Cardiac septum (tissue), 1 donor: ENCODE measurements at places on chromosomes 13 and 19. TPM values are rescaled to one million over a fixed set of nuclear protein-coding genes. Genes with fewer than 3 reads are reported as not detected.

DNA sequence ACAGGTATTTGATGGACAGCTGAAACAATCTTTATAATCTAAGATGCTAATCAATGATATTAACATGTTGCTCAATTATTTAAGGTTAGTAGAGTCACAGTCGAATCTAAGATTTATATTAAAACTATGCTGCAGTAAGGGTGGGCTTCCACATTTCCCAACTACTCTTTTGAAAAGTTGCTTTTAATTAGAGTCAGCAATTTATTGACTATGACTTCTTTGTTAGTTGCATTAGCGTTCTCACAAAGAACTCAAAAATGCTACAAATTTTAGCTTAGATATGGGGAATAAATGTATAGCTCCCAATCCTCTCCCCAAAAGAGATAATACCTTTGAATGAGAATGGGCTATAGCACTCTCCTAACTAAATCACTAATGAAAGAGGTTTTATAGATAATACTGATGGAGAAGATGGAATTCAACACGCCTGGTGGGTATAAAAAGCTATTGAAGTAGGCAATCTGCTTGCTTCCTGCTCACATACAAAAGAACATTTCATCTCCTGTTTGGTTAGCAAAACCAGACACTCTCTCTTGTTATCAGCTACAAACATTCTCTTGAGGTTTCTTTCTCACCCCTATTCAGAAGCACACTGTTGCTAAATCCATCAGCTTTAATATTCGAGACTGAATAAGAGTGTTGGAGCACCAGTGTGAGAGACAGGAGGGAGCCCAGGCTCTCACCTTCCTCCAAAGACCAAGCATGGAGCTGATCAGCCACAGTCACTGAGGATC, 2.4 kb upstream of the FLT1 start:
- DNase-seq: no peak

DNA sequence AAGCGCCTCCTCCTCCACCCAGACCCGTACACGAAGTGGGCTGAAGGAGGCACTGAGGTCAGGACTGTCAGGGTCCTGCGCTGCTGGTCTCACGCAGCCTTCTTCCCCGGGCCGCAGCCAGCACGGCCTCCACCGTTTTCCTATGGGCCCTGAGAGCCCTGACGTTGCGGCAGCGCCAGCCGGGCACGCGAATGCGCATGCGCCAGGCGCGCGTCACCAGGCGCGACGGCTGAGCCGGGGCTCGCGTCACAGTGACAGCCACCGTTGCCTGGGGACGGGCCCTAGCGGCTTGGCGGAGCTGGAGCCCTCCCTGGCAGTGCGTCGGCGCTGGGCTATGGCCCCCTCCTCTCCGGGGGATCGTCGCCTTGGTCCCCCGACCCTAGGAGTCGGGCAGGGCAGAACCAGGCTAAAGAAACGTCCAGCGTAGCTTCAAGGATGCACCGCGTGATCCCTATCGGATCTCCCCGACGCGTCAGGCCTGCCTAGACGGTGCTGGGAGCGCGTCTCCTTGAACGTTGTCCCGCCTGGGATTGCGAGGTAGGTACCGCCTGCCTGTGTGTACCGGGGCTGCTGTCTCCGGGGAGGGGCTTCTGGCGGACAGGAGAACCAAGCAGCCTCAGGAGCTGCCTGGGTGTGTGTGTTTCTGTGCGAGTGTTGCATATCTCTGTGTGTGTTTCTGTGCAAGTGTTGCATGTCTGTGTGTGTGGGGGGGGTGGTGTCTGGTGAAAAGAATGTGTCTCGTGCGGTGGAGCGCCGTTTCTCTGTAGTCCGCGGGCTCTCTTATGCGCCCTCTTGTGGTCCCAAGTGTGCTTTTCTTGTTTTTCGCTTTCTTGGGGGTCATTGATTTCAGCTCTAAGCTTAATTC, 43.2 kb downstream of the ZNF571 start:
- DNase-seq: peak; percentile 86

DNA sequence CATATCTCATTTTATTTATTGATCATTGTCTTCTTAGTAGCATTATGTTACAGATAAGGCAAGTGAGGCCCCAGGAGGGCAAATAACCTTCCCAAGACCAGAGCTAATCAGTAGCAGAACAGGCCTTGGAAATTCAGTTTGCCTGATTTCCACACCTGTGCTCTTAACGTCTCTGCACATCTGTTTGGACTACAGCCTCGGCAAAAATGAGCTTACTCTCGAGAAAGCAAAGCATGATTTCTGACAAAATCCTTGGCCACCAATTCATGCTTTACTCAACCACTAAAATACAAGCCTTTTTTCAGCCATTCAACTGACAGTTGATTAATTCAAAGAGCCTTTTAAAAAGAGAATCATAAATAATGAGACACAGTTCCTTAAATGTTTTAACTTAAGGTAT, 309.3 kb upstream of the HTR2A start:
- no peak for DNase-seq

DNA sequence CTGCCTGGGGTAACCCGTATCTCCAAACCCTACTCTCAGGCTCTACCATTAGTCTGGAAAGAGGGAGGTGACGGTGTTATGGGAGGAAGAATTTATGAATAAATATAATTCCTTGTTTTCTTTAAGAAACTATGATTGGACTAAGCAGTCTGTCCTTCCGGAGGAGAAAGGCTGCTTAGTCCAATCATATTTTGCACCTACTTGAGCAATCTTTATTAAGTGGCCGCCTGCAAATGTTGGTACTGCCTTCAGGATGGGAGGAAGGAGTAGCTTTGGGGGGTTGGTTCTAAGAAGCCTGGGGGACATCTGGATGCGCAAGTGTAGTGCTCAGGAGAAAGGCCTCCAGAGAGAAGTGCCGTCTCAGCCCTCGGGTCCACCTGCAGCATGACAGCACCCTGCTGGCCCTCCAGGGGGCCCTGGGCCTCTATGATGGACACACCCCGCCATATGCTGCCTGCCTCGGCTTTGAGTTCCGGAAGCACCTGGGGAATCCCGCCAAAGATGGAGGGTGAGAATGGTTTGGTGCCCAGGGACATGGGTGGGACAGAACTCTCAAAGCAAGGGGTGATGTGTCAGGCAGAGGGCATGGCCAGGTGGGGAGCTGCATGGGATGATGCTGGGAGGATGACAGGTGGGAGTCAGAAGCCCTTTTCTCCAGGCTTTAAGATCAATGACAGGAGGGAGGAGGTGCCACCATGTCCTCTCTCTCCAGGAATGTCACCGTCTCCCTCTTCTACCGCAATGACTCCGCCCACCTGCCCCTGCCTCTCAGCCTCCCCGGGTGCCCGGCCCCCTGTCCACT, 4.1 kb downstream of the ACP4 start:
- no peak for DNase-seq

DNA sequence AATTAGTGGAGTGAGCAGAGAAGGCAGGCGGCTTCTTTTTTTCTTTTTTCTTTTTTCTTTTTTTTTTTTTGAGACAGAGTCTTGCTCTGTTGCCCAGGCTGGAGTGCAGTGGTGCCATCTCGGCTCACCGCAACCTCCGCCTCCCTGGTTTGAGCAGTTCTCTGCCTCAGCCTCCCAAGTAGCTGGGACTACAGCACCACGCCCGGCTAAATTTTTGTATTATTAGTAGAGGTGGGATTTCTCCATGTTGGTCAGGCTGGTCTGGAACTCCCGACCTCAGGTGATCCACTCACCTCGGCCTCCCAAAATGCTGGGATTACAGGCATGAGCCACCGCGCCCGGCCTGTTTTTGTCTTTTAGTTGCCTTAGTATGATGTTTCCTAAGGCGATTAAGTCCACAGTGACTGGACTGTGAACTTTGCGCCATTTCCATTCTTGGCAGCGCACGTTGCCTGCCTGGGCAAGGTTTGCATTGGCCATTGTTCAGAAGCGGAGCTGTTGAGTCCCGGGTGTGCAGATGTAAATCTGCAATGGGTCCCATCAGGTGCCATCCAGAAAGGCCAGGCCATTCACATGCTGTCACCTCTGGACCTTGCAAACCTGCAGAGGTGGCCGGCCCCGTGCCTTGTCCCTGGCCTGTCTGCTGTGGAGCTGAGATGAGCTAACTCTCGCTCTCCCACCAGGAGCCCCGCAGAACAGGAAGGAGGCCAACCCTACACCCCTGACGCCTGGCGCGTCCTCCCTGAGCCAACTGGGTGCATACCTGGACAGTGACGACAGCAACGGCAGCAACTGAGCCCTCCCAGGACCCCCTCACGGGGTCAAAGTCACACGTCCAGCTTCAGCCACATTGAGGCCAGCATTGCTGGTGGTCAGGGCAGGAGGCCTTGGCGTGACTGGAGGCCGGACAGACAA, 10.9 kb upstream of the SHD start:
- DNase-seq: no peak

DNA sequence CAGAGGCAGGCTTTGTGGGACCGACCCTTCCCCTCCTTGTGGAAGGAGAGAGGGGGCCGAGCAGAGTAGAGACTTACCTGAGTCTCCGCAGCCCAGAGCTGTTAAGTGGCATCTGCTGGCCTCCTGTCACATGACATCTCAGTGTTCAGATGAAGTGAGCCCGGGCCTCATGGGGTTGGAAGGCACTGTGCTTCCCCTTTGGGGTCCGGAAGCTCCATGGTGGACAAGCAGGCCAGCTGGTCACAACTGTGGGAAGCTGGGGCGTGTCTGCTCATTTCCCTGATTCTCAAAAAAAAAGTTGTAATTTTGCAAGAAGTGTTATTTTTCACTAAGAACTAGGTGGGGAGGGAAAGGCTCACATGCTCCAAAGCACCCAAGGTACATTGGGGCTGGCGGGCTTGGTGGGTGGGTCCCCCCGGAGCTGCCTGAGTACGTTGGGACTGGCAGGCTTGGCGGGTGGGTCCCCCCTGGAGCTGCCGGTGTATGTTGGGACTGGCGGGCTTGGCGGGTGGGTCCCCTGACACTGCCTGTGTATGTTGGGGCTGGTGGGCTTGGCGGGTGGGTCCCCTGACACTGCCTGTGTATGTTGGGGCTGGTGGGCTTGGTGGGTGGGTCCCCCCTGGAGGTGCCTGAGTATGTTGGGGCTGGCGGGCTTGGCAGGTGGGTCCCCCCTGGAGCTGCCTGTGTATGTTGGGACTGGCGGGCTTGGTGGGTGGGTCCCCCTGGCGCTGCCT, 18.2 kb upstream of the DCUN1D2 start:
- DNase-seq: no peak

GRCh38 chr13:24360106-24360505, 50.7 kb downstream of the C1QTNF9 start:
- DNase-seq: no peak

DNA sequence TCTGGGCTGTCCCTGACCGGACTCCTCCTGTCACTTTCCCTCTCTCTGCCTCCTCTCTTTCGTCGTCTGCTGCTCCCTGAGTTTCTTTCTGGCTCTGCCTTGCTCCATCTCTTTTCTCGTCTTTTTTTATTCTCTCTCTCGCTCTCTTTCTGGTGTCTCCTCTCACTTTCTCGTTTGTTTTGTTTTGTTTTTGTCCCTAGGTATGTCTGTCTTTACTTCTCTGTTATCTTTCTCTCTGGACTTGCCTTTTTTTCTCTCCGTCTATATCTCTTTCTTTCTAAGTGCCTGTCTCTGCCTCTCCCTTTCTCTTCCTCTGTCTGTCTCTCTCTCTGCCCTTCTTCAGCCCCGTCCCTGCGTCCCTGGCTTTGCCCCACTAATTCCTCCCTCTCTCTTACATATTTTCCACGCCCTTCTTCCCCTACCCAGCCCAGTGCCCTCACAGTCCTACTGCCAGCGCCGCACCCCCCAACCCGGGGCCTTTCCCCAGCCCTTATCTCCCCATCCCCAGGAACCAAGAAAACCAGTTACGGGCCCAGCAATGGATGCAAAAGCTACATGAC, 48.1 kb upstream of the SHKBP1 start:
- no peak for DNase-seq

DNA sequence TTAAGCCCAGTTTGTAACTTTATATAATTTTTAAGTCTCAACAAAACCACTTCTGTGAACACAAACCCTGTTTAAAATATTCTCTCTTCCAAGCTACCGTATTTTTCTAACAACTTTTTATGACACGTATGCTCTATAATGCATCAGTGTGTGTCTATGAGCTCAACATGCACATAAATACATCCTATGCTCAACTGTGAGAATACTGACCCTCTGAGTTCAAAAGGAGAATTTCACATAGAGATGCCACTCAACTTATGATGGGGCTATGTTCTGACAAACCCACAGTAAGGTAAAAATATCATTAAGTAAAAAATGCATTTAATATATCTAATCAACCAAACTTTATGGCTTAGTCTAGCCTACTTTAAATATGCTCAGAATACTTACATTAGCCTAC, 1139.7 kb upstream of the SPRY2 start:
- no peak for DNase-seq

GRCh38 chr13:93004919-93005318, 221.7 kb upstream of the GPC6 start:
- DNase-seq: no peak

GCDH gene
- total RNA-seq: 33.2 TPM

CERS1 gene
- total RNA-seq: 1.8 TPM

COQ8B gene
- 18.1 TPM for total RNA-seq

KANK3 gene
- 13.1 TPM for total RNA-seq
